ENCODE measurements at places on chromosomes 7 and 10.

DNA sequence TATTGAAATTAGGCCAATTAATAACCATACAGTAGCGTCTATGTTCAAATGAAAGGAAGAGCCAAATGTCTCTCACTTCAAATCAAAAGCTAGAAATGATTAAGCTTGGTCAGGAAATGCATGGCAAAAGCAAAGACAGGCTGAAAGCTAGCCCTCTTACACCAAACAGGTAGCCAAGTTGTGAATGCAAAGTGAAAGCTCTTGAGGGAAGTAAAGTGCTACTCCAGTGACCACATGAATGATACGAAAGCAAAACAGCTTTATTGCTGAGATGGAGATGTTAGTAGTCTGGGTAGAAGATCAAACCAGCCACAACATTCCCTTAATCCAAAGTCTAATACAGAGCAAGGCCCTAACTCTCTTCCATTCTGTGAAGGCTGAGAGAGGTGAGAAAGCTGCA, 123.8 kb downstream of the TEX36 start:
- no peak for DNase-seq

- DNase-seq = no peak
Measured at GRCh38 chr7:47241112-47242065, 340.5 kb downstream of the TNS3 start.

DNA sequence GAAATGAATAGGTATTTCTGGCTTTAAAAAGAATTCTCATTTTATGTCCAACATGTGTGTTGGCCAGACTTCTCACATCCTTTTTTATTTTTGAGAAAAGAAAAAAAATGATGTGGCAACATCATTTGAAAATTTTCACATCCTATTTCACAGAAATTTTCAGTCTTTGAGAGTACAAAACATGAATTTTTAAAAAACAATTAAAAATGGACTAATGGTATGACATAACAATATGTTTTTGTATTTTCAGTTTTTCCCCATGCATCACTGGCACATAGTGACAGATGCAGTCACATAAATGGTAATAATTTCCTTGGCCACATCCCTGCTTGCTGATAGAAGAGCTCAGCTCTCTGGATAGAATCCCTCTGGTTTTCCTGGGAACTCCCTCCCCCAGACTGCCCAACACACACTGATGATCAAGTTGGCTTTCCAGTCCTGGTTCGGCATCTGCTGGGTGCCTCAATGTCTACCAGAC, 188.5 kb upstream of the AGR3 start:
- DNase-seq = no peak

GRCh38 chr7:70159121-70159520, 560.8 kb downstream of the AUTS2 start:
- no peak for DNase-seq

DNA sequence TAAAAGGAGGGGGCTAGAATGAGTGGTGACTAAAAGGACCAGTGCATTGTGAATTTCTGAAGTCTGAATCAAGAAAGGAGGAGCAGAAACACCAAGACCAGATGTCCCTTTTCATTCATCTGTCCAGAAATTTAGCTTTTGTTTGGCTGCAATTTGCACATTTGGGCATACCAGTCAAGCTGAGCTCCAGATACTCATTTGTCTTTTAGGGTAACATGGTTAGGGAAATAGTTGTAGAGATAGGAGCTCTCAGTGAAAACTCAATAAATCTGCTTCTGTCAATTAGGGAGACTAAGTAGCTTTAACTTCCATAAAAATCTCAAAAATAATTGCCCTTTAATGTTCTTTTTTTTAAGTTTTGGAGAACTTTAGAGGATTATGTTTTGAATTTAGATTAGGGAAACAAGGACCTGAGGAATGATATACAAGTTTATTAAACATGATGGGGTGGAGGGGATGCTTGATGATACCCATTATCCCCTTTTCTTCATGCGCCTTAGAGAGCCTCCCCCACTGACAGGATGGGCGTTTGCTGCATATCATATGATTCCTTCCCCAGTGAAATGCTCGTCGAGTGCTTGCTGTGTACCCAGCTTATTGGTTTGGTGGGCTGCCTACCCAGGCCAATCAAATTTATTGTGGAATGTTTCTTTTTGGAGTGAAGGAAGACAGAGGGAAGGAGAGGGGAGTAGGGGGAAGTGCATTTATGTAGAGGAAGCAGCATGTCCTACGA, 50.7 kb upstream of the RPA3 start:
- DNase-seq = no peak

Measured in CD8-positive, alpha-beta memory T cell (primary cell).